Activated CD4-positive, alpha-beta T cell treated with anti-CD3 and anti-CD28 coated beads for 48 hours (primary cell): ENCODE measurements at places on chromosomes 2 and 18.

- DNase-seq, result no peak
Measured at GRCh38 chr2:31237348-31238017, 3.5 kb downstream of the EHD3 start.

GRCh38 chr2:138829326-138829919 is 49.2 kb upstream of the NXPH2 start:
- DNase-seq, result peak; percentile 39

- DNase-seq, result no peak
Measured at GRCh38 chr2:147937744-147938349, 82.7 kb downstream of the ORC4 start.

GRCh38 chr2:240238786-240239185 is 98.3 kb upstream of the OTOS start:
- no peak for DNase-seq

- no peak for DNase-seq
Measured at GRCh38 chr2:84442888-84443287, 16.2 kb downstream of the SUCLG1 start.

- no peak for DNase-seq
Measured at GRCh38 chr18:12334366-12334808, 26.3 kb downstream of the TUBB6 start.

- DNase-seq, result no peak
Measured at GRCh38 chr2:159907909-159908308, 109.9 kb upstream of the CD302 start.

GRCh38 chr2:77977471-77978063 is 455.4 kb upstream of the LRRTM4 start:
- no peak for DNase-seq

DNA sequence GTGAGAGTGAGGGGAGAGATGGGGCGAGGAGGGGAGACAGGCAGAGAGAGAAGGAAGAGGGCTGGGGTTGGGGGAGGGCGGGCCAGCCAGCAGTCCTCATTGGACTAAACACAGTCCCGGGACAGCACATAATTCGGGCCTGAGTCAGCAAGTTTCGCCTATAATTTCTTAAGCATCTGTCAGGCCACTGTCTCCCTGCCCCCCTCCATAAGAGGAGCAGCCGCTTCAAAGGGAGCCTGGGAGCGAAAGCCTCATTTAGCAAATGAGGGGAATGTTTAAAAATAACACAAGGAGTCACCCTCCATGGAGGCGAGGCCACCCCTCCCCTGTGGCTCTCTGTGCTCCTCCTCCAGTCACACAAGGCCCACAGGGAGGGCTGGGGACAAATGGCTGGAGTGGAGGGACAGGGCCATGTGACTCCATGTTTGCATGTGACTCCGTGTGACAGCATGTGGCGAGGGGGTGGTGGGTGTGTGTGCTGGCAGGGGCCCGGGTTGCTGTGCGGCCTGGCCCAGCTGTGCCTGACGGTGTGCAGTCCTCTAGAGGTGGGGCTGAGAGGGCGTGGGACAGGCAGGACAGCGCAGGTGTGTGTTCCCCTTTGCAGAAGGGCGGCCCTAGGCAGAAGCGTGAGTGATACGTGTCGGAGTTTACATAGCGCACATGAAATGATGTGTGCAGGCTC is 162.4 kb downstream of the CELF4 start:
- no peak for DNase-seq

GRCh38 chr2:219543596-219544358 is at the start of the genes CHPF and TMEM198:
CHPF (minus strand) TSS chr2:219543809; CDS start chr2:219543538, 271 bp downstream.
TMEM198 (plus strand) TSS chr2:219544028; CDS start chr2:219544728, 700 bp downstream.
- peak; percentile 96 for DNase-seq

DNA sequence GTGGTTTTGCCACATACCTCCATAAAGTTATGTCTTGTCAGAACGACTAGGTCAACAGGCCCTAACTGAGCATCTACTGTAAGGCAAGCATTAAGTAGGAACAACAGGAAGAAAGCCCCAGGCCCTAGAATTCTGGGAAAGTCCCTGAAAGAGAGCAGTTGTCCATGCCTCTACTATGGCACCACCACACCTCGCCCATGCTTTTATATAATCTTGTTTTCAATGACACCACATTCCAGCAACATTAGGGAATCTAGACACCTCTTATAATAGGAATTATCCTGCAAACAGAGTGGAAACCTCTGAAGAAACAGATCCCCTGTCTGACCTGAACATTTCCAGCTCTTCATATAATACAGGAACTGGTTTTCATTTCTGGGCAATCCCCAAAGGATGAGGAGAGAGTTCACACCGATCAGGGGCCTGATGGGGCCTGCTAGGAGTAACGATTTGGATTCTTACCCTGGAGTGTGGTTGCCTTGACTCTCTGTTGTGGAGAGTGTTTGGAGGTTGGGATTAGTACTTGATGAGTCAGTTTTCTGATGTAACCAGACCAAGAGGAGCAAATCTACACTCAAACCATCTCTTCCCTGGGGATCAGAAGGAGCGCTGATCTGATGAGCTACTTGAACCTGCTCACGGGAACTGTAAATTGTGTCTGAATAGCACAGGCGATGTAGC is 31.9 kb upstream of the CEP68 start:
- no peak for DNase-seq

DNA sequence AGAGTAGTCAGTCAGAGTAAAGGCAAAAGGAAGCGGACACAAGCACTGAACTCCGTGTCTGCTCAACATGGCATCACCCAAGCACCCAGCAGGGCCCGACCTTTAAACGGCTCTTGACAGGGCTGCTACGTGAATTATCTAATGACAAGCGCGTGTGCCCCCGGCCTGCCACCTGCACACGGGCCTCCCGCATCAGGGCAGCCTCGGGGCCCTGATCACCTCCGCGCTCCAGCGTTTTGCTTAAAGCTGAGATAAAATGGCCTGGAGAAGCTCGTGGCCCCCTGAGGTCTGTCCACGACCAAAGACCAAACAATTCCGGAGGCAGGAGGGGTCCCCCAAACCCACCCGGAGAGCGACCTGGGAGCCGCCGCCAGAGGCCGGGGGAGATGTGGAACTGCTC is 376 bp downstream of the NDUFA10 start:
- DNase-seq, result peak; percentile 49

GRCh38 chr2:171864357-171864985 is 29.6 kb downstream of the SLC25A12 start:
- no peak for DNase-seq

DNA sequence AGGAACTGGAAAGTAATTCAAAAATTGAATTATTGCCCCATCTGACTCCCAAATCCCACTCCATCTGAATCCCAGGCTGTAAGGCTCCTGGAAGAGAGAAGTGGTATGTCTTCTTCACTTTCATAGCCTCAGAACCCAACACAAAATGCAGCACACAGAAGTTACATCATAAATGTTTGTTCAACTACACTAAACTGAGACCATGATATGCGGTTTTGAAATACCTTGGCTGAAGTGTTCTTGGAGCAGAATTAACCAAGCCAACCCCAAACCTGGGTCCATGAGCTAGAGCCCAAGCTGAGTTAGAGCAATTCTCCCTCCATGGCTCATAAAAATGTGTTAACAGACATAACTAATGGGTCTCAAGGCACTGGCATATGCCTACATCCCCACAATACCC is 23.3 kb downstream of the NEB start:
- no peak for DNase-seq

GRCh38 chr2:231934441-231935206 is 8.4 kb upstream of the NPPC start:
- DNase-seq, result no peak

- DNase-seq, result no peak
Measured at GRCh38 chr2:207054521-207054920, 111.2 kb downstream of the KLF7 start.

DNA sequence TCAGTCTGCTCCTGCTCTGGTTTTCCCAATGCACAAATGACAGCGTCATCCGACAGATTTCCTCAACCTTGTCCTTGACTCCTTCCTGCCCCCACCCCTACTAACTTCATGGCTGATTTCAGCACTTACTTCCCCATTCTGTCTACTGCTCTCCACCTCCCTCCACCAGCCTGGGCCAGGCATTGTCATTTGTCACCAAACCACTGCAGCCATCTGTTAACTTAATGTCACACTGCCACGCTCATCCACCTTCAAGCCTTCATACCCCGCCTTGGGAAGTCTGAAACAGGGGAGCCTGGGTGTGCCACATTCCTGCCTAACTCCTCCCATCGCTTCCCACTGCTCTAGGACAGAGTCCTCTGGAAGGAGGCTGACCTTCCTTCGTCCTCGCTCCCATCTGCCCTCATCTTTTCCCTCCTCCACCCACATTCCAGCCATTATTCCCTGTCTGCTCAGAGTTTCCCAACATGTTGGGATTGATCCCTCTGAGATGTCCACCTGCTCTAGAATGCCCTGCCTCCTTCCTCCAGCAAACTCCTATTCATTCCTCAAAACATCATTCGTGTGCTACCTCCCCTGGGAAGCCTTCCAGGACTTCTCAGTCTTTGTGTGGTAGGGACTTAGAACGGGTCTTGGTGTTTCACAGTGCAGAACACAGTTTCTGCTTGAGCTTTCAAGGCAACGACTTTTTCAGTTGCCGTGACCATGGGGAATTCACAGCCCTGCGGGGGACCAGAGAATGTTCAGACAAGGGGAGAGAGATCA is 42.2 kb upstream of the SMAD7 start:
- no peak for DNase-seq

DNA sequence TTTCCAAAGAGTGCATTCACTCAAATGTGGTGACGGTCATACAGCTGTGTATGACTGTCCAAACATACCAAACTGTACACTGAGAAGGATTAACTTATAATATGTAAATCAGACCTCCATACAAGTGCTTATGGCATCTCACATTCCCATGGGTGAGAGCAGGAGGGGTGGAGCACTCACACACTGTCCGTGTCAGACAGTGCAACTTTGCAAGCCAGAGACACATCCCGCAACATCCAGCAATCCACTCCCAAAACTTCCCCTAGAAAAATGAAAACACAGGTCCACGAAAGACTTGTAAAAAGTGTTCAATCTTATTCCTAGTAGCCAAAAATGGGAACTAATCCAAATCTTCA is 36.4 kb downstream of the FAM168B start:
- DNase-seq, result no peak

GRCh38 chr2:233779722-233780121 is 1.6 kb downstream of the MROH2A start:
- no peak for DNase-seq
